Spinal cord (tissue), 10 donors: ENCODE measurements at places on chromosomes 7 and 10.

- no peak for DNase-seq
These were observed 51.8 kb upstream of the AGR3 start for GRCh38 chr7:16933296-16934279.

GRCh38 chr7:74343281-74344131, 54.3 kb downstream of the CLIP2 start:
- DNase-seq, result no peak

DNA sequence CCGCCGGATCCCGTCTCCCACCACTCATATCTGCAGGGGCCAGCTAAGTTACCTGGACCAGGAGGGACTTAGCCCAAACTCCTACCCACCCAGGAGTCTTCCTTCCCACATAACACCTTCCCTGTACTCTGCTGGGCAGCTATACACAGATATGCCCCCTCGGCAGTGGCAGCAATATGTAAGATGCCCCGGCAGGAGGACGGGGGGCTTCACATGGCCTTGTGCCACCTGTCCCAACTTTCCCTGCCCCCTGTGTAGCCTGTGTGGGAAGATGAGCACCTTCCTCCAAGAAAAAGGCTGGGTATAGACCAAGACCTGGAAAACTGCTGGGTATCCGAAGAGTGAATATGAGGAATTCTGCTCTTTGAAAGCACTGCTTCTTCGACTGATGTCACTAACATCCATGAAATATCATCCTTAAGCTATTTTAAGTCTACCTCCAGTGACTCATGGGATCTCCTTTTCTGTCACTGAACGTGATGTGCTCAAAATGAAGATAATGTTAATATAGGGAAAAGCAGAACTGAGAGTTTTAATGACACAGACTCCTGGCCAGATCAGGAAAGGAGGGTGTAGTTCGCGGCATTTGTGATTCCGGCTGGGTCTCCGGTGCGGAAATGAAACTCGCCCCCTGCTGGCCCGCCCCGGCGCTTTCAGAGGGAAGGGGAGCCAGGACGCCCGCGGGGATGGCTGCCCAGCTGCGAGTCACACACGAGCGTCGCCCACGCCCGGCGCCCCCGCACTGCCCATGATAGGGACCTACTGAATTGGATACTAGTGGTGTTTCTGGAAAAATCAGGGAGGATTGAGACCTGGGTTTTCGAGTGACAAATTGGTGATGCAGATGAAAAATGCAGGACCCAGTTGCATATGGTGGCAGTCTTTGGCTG, 256.9 kb upstream of the NFE2L3 start:
- no peak for DNase-seq

DNA sequence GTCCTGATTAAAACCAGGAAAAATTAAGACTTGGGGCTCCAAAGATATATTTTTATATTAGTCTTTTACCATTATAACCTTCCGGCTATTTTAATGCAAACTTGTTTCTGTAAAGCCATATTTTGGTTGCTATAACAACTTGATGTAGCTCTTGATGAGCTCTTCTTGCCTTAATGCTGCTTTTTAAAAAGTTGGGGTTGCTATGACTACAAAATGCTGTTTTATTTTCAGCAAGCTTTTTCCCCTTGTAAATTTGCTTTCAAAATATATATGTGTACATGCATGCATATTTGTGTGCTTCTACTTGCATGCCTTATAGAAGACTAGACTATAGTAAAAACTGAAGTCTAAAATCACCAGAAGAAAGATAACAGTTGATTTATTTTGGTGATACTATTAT, 99.7 kb downstream of the CSTF2T start:
- no peak for DNase-seq

DNA sequence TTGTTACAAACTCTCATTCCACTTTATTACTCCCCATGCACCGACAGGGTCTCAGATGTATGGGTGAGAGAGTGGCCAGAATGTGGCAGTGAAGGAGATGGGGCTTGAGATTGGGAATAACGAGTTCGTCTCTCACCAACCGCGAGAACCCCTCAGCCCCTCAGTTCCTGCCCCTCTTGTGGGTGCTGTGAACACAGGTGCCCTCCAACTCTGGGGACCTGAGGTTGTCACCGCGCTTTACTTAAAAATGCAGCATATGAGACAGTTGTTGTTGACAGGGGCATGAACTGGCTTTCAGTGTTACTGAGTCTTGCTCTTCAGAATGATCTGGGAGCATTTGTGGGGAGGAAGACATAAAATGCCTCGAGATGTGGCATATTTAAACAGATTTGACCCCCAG, 290.0 kb downstream of the WDR37 start:
- no peak for DNase-seq

- DNase-seq, result no peak
These were observed 173.5 kb downstream of the PLXNA4 start for GRCh38 chr7:132402751-132403245.

DNA sequence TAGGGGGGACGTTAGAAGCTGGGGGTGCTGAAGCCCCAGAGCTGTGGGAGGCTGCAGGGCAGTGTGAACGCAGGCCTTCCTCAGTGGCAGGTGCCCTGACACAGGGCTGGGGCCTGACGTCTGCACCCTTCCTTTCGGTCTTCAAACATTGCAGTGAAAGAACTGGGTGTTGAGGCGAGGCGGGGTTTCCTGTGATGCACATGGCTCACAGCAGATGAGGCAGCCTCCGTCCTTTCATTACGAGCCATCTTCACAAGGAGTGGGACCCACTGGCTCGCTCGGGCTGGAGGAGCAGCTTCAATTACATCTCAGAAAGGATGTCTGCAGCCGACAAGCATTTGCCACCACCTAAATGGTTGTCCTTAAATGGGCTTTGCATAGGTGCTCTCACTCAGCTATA, 180.3 kb upstream of the SHH start:
- no peak for DNase-seq
